CD4-positive, alpha-beta T cell treated with Interleukin-17A for 1 hour (primary cell): ENCODE measurements at places on chromosomes 13 and 19.

GRCh38 chr13:39909634-39910033, 254.2 kb downstream of the COG6 start:
- no peak for DNase-seq

DNA sequence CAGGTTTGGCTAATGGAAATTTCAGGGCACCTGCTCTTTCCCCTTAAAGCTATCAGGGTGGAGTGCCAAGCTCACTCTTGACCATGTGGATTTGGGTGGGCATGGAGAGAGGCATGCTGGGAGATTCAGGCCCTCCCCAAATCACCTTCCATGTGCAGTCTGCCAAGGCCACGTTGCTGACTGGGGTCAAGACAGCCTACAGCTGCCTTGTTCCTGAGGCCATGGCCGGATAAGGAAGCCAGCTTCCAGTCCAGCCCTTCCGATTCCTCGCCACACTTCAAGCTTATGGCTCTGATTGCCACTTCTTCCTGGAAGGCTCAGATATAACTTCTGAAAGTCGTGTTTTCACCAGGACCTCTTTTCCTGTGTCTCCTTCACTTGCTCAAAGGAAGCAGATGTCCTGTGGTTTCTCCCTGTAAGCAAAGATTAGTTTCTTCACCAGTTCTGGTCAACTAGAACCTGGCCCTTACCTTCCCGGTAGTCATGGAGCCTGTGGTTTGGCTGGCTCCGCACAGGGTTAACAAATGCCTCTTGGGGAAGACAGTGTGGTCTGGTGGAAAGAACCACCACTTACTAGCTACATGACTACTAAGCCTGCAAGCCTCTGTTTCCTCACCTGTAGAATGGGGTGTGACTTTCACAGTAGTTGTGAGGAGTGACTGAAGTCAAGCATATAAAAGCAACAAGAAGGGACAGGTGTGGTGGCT, 16.1 kb upstream of the TPT1 start:
- DNase-seq = no peak

DNA sequence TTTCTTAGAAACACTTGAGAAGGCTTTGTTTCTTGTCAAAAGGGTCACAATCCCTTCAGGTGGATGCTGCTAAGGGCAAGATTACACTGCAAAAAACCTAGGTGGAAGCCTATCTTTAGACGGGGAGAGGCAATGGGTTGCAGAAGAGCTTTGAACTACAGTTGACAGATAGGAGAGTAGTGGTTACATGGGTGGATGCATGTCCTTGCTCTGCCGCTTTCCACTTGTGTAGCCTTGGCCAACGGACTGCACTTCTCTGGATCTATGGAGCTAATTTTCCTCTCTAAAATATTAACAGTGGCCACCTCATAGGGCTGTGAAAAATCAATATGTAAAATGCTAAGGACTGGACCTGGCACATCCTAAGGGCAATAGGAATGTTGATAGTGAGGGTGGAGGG, 980 bp downstream of the BCKDHA start:
- DNase-seq = no peak

- DNase-seq = no peak
Observed at GRCh38 chr19:1844513-1845124, 3.7 kb downstream of the REXO1 start.

DNA sequence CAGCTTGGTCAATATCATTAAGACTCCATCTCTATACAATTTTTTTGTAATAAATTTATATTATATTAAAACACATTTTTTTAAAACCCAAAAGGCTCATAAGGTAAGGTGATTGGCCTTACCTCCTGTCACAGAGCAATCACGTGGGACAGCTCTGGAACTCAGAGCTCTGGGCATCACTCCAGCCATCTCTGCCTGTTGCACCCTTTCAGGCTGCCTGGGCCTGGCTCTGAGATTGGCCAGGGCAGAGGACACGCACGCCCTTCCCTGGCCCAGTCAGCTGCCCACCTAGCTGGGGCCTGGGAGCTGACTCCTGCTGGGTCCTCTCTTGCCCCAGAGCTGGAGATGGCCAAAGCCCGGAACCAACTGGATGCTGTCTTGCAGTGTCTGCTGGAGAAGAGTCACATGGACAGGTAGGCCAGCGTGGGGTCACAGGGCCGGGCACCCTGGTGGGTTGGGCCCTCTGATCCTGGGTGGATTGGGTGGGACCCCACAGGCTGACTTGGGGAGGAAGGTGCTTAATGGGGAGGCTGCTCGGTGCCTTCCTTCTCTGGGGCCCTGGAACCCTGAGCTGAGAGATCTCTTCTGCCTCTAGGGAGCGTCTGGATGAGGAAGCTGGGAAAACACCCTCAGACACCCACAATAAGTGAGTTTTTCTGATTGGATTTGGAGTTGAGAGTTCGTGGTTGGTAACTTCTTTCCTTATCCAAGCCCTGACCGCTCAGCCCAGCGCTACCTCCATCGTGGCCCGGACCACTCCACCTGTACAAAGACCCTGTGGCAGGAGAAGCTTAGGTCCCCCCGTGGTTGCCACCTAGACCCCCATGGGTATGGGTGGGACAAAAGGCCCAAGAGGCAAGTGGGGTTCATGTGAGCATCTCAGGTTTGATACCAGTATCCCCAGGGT, 3.7 kb downstream of the LIN37 start:
- DNase-seq = no peak

- DNase-seq = no peak
Observed at GRCh38 chr13:20438801-20439200, 86.9 kb downstream of the CRYL1 start.

DNA sequence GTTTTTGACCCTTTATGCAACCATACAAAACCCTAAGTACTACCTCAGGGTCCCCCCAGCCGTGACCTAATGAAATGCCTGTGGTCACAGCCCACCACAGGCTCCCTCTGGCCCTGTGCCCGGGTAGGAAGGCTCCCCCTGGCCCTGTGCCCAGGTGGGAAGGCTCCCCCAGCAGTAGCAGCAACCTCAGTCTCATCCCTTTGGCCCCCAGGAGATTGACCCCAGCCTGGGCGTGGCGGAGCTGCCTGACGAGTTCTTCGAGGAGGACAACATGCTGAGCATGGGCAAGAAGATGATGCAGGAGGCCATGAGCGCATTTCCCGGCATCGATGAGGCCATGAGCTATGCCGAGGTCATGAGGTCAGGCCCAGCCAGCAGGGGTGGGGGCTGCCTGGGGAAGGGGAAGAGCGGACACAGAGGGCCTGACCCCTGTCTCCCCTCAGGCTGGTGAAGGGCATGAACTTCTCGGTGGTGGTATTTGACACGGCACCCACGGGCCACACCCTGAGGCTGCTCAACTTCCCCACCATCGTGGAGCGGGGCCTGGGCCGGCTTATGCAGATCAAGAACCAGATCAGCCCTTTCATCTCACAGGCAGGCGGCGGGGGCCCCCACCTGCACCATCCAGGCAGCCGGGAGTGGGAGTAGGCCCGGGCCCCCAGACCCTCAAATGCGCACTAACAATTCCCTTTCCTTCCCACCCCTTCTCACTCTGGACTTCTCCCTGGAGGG, 6.3 kb upstream of the BEST2 start:
- no peak for DNase-seq
